ENCODE measurements at places on chromosomes 5 and 9.

GRCh38 chr5:89901983-89902382 is 507.6 kb downstream of the CETN3 start:
- DNase-seq, result no peak

DNA sequence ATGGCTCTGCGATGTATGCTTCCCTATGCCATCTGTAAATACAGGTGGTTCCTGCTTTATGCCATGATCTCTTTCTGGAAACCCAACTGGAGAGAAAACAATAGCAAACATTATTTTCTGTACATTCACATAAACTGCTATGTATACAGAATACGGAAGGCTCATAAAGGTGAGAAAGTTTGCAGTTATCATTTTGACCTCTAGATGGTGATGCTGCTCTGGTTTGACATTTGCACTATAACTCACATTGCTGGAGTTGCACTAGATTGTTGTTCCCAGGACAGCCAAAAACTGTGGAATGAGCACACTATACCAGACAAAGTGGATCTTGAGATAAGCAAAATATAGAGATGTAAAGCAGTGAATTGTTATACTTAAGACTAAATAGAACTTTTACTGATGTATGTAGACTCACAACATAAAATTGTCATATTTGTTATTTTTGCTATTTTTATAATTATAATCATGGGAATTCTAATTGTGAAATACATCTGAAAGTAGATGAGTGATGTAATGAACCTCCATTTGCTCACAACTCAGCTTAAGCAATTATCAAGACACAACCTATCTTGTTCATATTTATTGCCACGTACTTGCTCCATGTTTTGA is 246.5 kb downstream of the PTPRD start:
- DNase-seq, result no peak

GRCh38 chr5:142326480-142326938 is 1.7 kb upstream of the SPRY4 start:
- no peak for DNase-seq

- no peak for DNase-seq
These were observed 128.1 kb downstream of the FBXO38 start for GRCh38 chr5:148511810-148512347.

GRCh38 chr5:32679218-32679617 is 31.9 kb upstream of the NPR3 start:
- no peak for DNase-seq

- no peak for DNase-seq
These were observed 47.3 kb upstream of the GALNT10 start for GRCh38 chr5:154143211-154143641.

DNA sequence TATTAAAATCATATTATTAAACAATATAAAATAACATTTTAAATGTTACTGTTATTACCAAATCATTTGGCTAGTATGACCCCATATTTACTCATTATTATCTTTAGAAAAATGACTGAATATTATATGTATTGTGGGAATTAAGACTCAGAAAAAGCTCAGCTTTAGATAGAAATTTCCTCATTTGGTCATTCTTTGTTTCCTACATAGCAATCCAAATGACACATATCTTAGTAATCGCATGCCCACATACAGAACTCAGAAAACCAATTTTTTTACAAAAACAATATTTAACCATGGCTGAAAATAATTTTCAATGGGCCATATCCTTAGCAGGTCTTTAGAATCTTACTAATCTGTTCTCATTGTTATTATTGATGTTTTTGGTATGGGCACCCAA is 53.8 kb upstream of the TSLP start:
- no peak for DNase-seq

GRCh38 chr5:165282491-165282890 is 1777.1 kb downstream of the MAT2B start:
- DNase-seq, result no peak

DNA sequence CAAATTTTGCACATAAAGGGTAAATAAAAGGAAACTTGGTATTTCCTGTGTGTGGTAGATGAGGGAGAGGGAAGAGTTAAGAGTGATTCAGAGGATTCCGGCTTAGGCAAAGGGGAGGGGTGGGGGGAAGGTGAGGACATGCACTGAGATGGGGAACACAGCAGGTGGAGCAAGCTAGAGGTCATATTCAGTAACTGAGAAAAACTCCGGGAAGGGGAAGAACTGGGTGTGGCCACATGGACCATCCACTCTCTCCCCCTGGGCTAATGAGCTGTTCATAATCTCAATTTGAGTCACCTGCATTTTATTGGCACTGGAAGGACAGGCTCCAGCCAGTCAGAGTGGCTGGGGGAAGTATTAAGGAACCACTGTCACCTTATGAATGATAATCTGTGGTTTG is 45.1 kb upstream of the UGCG start:
- no peak for DNase-seq

DNA sequence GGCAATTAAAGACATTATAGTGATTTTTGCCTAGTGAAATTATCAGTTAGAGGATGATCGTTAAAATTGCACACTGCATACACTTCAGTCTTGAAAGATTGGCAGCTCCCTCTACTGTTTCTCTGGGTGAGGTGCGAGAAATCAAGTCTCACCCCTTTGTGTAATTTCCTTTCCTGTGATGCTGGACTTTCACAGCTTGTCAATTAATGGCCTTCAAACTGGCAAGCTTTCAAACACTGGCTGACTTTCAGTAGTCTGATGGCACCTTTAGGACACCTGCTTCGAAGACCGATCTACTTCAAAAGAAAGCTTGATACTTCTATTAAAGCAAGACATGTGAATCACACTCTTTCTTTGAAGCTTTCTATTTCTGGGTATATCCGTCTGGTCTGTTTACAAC is 706.7 kb upstream of the PTPRD start:
- no peak for DNase-seq

DNA sequence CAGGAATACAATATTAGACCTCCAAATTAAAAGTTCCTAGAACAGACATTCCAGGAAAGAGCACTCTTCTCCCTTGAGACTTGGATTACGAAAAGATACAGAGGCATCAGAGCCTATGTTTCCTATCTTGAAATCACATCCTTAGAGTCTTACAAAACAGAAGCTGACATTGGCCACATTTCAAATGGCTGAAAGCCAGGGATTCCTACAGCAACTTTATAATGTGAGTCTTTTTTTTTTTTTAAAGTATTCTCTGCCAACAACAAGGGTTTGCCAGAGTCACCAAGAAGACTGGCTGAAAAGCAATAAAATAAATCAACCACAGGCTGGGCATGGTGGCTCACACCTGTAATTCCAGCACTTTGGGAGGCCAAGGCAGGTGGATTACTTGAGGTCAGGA is 63.1 kb downstream of the TRPM6 start:
- no peak for DNase-seq

GRCh38 chr5:145540375-145540774 is 294.8 kb downstream of the PRELID2 start:
- no peak for DNase-seq

DNA sequence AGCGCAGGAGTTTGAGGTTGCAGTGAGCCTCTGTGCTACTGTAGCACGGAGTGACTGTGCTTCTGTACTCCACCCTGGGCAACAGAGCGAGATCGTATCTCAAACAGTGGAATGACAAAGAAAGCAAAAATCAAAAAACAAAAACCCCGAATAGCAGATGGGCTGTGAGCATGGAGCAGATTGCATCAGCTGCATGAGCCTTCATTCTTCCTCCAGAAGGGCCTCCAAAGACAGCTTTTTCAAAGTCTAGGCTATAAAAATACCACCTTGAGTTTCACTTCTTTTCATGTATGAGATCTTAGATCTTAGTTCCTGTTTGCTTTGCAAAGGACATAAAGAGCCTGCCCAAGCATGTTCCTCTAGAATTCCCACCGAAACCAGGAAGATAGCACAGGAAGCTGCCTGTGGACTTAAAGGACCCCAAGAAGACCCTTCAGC is 15.0 kb upstream of the HSPB3 start:
- no peak for DNase-seq

GRCh38 chr9:36517131-36517530 is 55.6 kb upstream of the MELK start:
- DNase-seq, result no peak

- DNase-seq, result no peak
These were observed 42.5 kb upstream of the SH3PXD2B start for GRCh38 chr5:172496671-172497371.

- no peak for DNase-seq
These were observed 315.9 kb upstream of the PCSK5 start for GRCh38 chr9:75574569-75574968.

GRCh38 chr9:106074006-106074405 is 379.7 kb downstream of the TMEM38B start:
- DNase-seq, result no peak

GRCh38 chr5:65055938-65056337 is 287.2 kb downstream of the CWC27 start:
- no peak for DNase-seq

- DNase-seq, result no peak
These were observed 36.4 kb upstream of the TCF7 start for GRCh38 chr5:134077926-134078580.

DNA sequence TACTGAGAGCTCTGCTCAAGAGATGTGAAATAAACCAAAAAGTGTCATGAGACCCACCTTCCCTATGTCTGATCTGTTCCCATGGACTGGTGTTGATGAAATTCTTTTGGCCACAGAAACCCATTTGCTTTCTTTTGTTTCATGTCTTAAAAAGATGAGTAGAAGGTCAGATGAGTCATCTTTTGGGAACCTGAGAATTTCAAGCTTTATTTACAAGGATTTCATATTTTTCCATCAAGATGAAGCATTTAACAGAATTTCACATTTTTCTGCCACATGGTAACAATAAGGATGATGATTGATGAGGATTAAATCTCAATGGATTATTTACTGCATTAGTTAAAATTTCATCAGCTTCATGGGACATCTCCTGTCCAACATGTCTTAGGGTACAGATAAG is 337.8 kb downstream of the DEPDC1B start:
- DNase-seq, result no peak

GRCh38 chr9:123924727-123925126 is 5.2 kb downstream of the DENND1A start:
- no peak for DNase-seq

- no peak for DNase-seq
These were observed 214.6 kb upstream of the C9orf72 start for GRCh38 chr9:27787891-27788290.

- DNase-seq, result no peak
These were observed 13.6 kb downstream of the TCF7 start for GRCh38 chr5:134127988-134128647.

- DNase-seq, result no peak
These were observed 306.2 kb downstream of the SEMA5A start for GRCh38 chr5:9239626-9240025.

DNA sequence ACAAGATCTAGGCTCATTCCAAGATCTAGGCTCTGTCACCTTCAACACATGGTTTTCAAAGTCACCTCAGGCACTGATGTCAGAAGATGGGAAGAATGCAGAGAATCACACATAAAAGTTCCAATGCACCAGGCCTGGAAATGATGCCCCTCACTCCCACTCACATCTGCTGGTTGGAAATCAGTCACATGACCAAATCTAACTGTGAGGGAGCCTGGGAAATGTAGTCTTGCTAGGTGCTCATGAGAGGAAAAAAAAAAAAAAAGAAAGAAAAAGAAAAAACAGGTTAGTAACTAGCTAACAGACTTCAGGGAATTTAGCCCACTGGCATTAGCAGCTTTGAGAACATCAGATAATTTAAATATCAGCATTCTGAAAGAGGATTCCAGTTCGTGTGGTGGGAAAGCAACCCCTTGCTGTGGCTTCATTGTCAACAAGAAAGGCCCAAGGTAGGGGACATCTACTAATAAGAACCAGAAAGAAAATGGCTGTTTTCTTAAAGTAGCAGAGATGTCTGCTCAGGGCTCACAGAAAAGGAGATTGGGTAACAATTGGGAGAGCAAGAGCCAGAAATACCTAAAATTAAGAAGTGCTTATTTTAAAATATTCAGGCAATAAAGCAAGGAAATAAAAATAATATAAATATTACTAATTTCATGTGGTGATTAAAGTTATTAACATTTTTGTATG is 614.3 kb downstream of the ACTL7B start:
- no peak for DNase-seq

GRCh38 chr5:174097486-174098185 is 52.1 kb downstream of the NSG2 start:
- DNase-seq, result no peak

DNA sequence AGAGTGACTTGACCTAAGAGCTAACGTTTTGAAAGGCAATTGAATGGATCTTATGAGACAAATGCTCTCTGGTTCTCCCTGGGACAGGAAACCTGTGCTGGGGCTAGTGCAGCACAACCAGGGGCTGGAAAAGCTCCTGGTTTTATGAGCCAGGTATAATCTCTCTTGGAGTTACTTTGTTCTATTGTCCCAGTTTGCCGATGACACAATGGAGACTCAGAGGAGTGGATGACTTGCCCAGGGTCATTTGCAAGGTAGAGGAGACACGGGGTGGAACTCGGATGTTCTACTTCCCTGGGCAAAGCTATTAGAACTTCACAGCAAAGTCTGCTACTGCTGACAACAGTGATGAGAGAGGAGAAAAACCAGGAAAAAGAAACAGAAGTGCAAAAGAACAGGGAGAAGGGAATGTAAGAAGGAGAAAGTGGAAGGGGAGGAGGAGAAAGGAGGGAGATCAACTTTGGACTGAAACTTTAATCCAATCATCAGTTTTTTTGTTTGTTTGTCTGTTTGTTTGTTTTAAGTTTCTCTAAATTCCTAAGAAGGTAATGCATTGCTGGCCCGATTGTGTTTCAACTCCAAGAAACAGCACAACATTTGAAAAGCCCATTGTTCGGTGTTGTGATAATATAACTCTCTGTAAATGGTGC is 7.4 kb upstream of the GSN start:
- no peak for DNase-seq

DNA sequence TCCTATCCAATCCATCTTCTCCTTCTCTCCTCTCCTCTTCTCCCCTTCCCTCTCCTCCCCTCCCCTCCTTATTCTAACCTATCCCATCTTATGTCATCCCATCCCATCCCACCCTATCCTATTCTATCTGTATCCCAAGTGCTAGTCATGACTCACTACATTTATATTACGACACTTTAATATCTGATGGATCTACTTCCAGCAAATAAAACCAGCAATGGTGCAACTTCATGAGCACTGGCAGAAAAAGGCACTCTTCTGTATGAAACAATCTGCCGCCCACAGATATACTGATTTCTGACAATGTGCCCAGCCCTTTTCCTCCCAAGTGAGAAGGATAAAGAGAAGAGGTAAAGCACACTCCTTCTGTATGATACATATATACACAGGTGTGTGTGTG is 86.6 kb upstream of the ANKH start:
- DNase-seq, result no peak

DNA sequence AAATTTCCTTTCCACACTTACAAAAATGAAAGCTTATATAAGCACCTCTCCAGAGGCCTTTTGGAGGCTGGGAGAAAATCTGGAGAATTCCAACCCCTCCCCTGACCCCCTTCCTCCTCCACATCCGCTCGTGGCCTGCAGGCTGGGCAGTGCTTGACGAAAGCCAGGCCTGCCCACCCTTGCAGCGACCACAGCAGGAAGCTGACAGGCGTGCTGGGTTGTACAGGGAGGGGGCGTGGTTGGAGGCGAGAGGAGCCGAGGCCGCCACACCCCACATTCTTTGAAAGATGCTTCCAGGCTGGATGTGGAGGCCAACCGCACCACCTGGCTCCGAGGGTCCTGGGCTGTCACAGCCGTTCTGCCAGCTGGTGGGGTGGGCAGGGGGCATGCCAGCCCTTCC is 47.8 kb upstream of the IER5L start:
- DNase-seq, result peak; percentile 33

GRCh38 chr9:90987566-90987965 is 185.9 kb downstream of the SYK start:
- DNase-seq, result no peak

Data from activated naive CD4-positive, alpha-beta T cell treated with Interleukin-2 at 50 U/mL for 16 hours (primary cell).